ENCODE measurements at places on chromosomes 16 and 17.

DNA sequence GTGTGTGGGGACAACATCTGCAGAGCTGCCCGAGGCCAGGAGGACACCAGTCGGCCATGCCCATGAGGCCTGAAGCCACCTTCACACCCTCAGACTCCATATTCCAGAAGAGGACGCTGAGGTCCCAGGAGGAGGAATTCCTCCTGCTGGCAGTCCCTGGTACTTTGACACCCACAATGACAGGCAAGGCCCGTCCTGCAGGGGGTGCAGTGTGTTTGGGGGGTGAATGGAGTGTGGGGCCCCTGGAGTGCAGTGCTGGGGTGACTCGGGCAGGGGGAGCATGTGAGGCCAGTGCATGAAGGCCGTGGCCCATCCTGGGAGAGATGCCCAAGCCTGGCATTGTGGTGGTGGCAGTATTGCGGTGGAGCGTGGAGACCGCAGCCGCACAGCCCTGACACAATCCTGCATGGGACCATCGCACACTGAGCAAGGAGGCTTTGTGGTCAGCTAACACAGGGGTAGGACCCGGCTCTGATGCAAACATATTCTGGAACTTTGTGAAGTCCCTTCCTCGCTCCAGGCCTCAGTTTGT is 52.2 kb downstream of the ZDHHC7 start:
- no peak for DNase-seq

DNA sequence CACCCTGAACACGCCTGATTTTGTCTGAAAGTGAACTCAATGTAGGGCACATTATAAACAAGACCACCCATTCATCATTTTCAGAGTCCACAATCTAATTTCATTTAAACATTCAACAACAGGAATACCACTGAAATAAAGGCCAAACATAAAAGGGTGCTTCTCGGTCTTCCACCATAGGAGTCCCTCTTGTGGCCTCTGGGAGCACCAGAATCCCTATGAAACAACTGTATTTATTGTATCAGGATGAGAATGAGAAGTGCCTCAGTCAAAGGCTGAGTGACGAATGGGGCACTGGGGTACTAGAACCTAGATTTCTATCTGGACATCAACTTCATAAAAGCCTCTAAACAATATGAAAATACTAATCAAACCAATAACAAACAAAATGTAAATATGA is 40.4 kb downstream of the NXPH3 start:
- no peak for DNase-seq

GRCh38 chr17:19975601-19976000 is 2.0 kb downstream of the AKAP10 start:
- DNase-seq = no peak

DNA sequence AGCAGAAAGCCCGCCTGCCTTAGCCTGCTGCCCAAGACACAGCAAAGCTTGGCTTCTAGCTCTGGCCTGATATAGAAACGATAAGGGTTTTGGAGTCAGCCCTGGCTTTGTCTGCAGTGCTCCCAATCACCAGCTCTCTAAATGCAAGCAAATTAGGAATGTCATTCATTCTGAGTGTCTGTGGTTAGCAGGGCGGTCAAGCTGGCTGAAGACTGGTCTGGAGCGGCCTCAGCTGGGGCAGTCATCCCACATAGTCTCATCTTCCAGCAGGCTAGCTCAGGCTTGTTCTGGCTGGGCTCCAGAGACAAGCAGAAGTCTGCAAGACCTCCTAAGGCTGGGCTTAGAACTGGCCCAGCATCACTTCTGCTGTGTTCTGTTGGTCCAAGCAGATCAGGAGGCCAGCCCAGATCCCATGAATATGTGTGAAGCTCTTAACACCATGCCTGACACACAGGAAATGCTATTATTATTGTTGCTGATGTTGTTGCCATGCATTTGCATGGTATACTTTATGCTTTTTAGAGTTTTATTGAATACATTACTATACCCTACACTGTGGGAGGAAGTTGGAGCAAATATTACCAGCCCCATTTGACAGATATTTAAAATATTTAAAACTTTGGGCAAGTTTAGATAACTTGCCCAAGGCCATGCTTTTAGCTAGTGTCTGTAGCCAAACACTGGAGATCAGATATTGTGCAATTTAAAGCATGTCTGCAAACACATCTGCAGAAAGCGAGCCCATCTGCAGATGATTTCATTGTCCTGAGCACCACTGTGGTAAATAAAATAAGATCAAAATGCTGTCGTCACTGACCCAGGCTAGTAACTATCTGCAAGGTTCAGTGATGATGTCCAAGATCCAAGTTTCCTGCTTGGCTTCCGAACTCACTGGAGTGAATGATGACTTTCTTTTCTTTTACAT is 24.8 kb downstream of the TMC7 start:
- DNase-seq = no peak

- no peak for DNase-seq
These were observed 28.7 kb downstream of the MRM1 start for GRCh38 chr17:36629970-36630502.
